ENCODE measurements at places on chromosomes 12 and 14. TPM values are rescaled to one million over a fixed set of nuclear protein-coding genes. Genes with fewer than 3 reads are reported as not detected.
A peak's percentile ranks its signal among the peaks of the same experiment; 100 is the strongest.

The PARPBP gene
- 30.4 TPM for total RNA-seq

The GARIN6 gene
- not detected for total RNA-seq

- no peak overlapping the region for H3K4me3 ChIP-seq
- no peak overlapping the region for H3K27ac ChIP-seq
- no peaks in the 10 kb centered on the region for H3K36me3 ChIP-seq
- H3K27me3 ChIP-seq: no peaks in the 10 kb centered on the region
- H3K4me1 ChIP-seq: peaks cover 10% of the 10 kb centered on the region
- no peak for DNase-seq
Observed at GRCh38 chr12:30500532-30500931, 195.1 kb downstream of the IPO8 start.

The GLT8D2 gene
- not detected for total RNA-seq

DNA sequence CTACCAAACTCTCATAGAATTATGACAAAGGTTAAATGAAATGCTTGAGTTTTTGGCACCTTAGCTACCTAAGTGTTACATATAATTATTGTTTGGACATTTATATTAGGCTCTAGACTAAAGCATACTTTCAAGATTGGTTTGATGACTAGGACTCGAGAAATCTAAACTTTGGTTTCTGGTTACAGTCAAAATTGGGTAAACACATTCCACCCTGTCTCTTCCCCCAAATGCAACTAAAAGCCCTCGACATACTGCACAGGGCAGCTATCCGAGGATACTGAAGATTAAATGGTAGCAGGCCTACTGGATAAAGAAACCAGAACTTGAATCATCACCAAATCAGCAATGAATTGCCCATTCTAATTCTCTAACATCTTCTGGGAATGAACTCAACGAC, 369.1 kb downstream of the PRKD1 start:
- DNase-seq: no peak
- H3K27ac ChIP-seq: no peak overlapping the region
- H3K4me3 ChIP-seq: no peak overlapping the region
- no peaks in the 10 kb centered on the region for H3K27me3 ChIP-seq
- no peaks in the 10 kb centered on the region for H3K4me1 ChIP-seq

The PRH1 gene
- total RNA-seq: 21.2 TPM

The P2RX2 gene
- not detected for total RNA-seq

The PTPRQ gene
- total RNA-seq: not detected

The CLEC1A gene
- total RNA-seq: not detected

The EPS8 gene
- total RNA-seq: 20.1 TPM

- no peak overlapping the region for H3K27ac ChIP-seq
- H3K4me3 ChIP-seq: no peak overlapping the region
- H3K36me3 ChIP-seq: no peaks in the 10 kb centered on the region
- H3K4me1 ChIP-seq: peaks cover 38% of the 10 kb centered on the region
- H3K27me3 ChIP-seq: no peaks in the 10 kb centered on the region
Observed at GRCh38 chr14:68363466-68363842, 429.4 kb downstream of the ZFP36L1 start.

- no peaks in the 10 kb centered on the region for H3K27me3 ChIP-seq
- H3K4me1 ChIP-seq: no peaks in the 10 kb centered on the region
- DNase-seq: no peak
- H3K4me3 ChIP-seq: no peak overlapping the region
- H3K27ac ChIP-seq: no peak overlapping the region
Observed at GRCh38 chr12:2805143-2805520, 7.3 kb upstream of the ITFG2 start.

The LALBA gene
- total RNA-seq: not detected

DNA sequence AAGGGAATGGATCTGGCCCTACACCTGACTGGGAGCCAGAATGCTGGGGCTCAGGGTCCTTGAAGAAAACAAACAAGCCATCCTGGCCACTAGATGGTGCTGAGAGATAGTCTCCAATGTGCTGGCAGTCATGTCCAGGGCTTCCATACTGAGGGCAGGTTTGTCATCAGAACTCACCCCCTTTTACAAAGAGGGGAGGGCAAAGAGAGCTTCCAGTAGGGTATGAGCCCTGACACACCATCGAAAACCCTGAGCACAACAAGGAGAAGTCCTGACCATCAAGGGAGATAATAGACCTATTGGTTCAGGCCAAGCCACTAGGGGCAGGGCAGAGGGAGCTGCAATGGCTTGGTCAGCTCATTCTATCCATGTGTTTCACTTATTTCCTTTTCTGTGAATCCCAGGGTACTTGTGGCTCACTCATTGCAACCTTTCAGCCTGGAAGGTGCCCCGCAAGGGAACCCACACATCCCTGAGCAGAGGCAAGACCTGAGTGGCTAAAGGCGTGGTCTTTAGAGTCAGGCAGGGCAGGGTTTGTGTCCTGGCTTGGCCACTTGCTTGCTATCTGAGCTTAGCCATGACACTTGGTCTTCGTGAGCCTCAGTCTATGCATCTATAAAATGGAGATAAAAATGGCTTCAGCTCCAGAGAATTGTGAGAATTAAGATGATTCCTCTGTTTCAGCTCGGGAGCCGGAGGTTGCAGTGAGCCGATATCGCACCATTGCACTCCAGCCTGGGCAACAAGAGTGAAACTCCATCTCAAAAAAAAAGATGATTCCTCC, 6.2 kb upstream of the PLEKHH1 start:
- peak overlapping the region; percentile 19 for H3K27ac ChIP-seq
- H3K27me3 ChIP-seq: no peaks in the 10 kb centered on the region
- peak; percentile 76 for DNase-seq
- H3K4me1 ChIP-seq: no peaks in the 10 kb centered on the region
- no peaks in the 10 kb centered on the region for H3K36me3 ChIP-seq
- H3K4me3 ChIP-seq: no peak overlapping the region

GRCh38 chr12:12954356-12954755, 2.4 kb upstream of the GPRC5D start:
- H3K27ac ChIP-seq: no peak overlapping the region
- H3K4me3 ChIP-seq: no peak overlapping the region
- H3K4me1 ChIP-seq: peaks cover 16% of the 10 kb centered on the region
- no peaks in the 10 kb centered on the region for H3K27me3 ChIP-seq
- no peak for DNase-seq

- H3K4me1 ChIP-seq: no peaks in the 10 kb centered on the region
- H3K4me3 ChIP-seq: no peak overlapping the region
- H3K27me3 ChIP-seq: no peaks in the 10 kb centered on the region
- DNase-seq: peak; percentile 33
Observed at GRCh38 chr14:60349663-60350365, 100.8 kb downstream of the PPM1A start.

DNA sequence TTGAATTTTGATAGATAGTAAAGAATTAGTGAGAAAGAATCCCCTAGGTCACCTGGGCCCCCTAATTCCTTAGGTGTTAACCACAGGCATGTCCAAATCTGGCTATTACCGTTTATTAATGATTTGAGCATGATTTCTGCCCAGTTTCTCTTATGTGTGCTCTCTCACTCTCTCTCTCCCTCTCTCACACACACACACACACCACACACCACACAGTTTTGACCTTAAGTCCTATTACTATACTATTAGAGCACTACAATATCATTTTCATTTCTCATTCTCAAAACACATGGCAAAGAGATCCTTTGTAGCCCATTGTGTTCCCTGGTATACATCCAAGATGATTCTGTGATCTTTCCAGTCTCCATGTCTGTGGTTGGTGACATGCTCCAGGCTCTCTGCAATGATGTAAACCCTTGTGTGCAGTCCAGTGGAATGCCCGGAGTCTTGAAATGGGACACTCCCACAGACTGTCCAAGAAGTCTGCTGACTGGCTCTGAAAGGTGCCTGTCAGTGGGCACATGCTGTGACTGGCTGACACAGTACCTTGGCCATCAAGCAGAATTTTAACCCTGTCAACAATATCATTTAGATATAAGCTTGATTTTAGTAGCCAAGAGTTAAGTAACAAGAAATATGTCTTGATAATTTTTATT, 96.2 kb downstream of the FIGNL2 start:
- DNase-seq: peak; percentile 82
- no peaks in the 10 kb centered on the region for H3K27me3 ChIP-seq
- H3K36me3 ChIP-seq: peaks cover 1% of the 10 kb centered on the region
- H3K27ac ChIP-seq: peak overlapping the region; percentile 8

- no peaks in the 10 kb centered on the region for H3K27me3 ChIP-seq
- DNase-seq: peak; percentile 73
- H3K4me3 ChIP-seq: 0 out of 2 replicates have a peak overlapping the region, but pooled peaks have one; percentile 2
- H3K4me1 ChIP-seq: peaks cover 20% of the 10 kb centered on the region
- no peaks in the 10 kb centered on the region for H3K36me3 ChIP-seq
- H3K27ac ChIP-seq: peak overlapping the region; percentile 90
Observed at GRCh38 chr14:54366736-54367735, 29.8 kb upstream of the CDKN3 start.

GRCh38 chr12:124327362-124328043, 32.6 kb downstream of the RFLNA start:
- no peak overlapping the region for H3K27ac ChIP-seq
- no peak for DNase-seq
- peaks cover 2% of the 10 kb centered on the region for H3K36me3 ChIP-seq
- H3K4me3 ChIP-seq: no peak overlapping the region
- no peaks in the 10 kb centered on the region for H3K4me1 ChIP-seq

DNA sequence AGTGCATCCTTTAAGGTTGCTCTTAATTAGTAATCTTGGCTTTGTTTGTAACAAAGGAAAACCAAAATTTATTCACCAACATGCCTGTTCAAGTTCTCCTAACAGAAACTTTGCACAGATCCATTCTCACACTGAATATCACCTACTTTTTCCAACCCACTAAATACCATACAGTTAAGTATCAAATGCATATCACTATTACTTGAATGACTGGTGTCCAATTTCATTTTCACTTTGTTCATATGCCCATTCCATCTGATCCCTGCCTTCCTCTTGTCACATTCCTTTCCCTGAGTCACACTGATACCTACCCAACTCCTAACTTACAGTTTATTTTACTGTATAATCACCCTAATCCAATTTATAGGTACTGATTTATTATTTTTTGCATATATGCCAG, 286.4 kb downstream of the NELL2 start:
- H3K27ac ChIP-seq: no peak overlapping the region
- DNase-seq: no peak
- H3K4me3 ChIP-seq: no peak overlapping the region
- no peaks in the 10 kb centered on the region for H3K36me3 ChIP-seq
- H3K27me3 ChIP-seq: no peaks in the 10 kb centered on the region

GRCh38 chr14:92542766-92543554, 29.4 kb downstream of the RIN3 start:
- H3K27me3 ChIP-seq: no peaks in the 10 kb centered on the region
- DNase-seq: no peak
- H3K4me1 ChIP-seq: peaks cover 24% of the 10 kb centered on the region
- H3K27ac ChIP-seq: no peak overlapping the region
- no peak overlapping the region for H3K4me3 ChIP-seq

GRCh38 chr14:27098451-27098850, 500.6 kb upstream of the NOVA1 start:
- H3K27ac ChIP-seq: no peak overlapping the region
- no peak overlapping the region for H3K4me3 ChIP-seq
- DNase-seq: no peak
- no peaks in the 10 kb centered on the region for H3K4me1 ChIP-seq

GRCh38 chr14:103427485-103428443, 42.5 kb downstream of the MARK3 start:
- 0 out of 2 replicates have a peak, but pooled peaks cover 7% of the 10 kb centered on the region for H3K4me1 ChIP-seq

The TMEM121 gene
- total RNA-seq: not detected

- H3K36me3 ChIP-seq: no peaks in the 10 kb centered on the region
- no peaks in the 10 kb centered on the region for H3K27me3 ChIP-seq
- peak overlapping the region; percentile 86 for H3K4me3 ChIP-seq
- no peak for DNase-seq
Observed at GRCh38 chr14:54489731-54490444, 1.1 kb upstream of the GMFB start.

DNA sequence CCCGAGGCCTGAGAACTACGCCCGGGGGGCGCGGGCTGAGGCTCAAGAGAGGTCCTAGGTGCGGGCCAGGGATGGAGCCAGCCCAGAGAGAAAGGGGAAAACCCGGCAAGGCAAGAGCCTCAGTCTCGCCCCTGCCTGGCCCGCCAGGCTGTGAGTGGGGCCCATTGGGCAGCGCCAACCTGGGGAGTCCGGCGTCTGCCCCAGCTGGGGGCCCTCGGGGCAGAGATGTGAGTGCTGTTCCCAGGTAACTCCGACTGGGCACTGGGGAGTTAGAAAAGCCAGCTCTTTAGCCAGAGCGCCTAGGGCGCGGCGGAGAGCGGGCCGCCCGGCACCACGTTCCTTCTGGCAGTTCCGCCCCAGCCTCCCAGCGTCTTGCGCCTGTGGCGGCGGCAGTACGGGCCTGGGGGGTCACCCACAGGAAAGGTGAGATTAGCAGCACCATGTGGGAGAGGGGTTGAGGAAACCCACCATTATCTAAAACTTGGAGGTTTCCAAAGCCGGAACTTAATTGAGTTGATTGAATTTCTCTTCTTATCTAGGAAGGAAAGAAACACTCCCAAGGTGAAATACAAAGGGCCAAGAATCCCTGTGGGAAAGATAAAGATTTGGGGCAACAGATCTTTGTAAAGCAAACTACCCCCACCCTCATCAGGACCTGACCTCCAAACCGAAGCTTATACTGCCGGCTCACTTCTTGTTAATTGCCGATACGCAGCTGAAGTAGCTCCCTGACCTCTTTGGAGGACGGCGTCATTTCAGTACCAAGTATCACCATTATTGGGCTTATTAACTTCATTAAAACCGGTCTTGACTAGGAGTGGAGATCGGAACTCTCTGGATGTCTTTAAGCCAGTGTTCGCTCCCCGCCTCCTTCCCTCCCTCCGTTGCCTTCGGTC, 11.6 kb downstream of the OTX2 start:
- H3K27ac ChIP-seq: no peak overlapping the region
- no peak overlapping the region for H3K4me3 ChIP-seq
- no peaks in the 10 kb centered on the region for H3K36me3 ChIP-seq
- no peak for DNase-seq
- H3K4me1 ChIP-seq: peaks cover 18% of the 10 kb centered on the region
- no peaks in the 10 kb centered on the region for H3K27me3 ChIP-seq

GRCh38 chr14:78227248-78228077, 57.3 kb downstream of the NRXN3 start:
- DNase-seq: no peak
- H3K27me3 ChIP-seq: no peaks in the 10 kb centered on the region
- H3K4me1 ChIP-seq: no peaks in the 10 kb centered on the region
- H3K36me3 ChIP-seq: no peaks in the 10 kb centered on the region
- no peak overlapping the region for H3K27ac ChIP-seq

The TNS2 gene
- total RNA-seq: 2.4 TPM

DNA sequence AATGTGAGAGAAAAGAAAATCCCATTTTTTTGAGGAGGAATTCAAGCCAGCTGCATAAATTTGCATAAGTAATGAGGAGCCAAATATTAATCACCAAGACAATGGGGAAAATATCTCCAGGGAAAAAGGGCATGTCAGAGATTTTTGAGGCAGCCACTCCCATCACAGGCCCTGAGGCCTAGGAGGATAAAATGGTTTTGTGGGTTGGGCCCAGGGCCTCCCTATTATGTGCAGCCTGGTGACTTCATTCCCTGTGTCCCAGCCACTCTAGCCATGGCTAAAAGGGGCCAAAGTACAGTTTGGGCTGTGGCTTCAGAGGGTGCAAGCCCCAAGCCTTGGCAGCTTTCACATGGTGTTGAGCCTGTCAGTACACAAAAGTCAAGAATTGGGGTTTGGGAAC, 1051.0 kb upstream of the FOXG1 start:
- H3K27ac ChIP-seq: no peak overlapping the region
- no peak overlapping the region for H3K4me3 ChIP-seq
- no peaks in the 10 kb centered on the region for H3K36me3 ChIP-seq
- DNase-seq: no peak
- no peaks in the 10 kb centered on the region for H3K4me1 ChIP-seq

The GDF11 gene
- 11.0 TPM for total RNA-seq

The TBX5 gene
- not detected for total RNA-seq
